Neuronal stem cell (in vitro differentiated cells): ENCODE measurements at places on chromosomes 16 and 17.

GRCh38 chr17:6506679-6507231 lies 49.6 kb downstream of the PITPNM3 start:
- no peak for DNase-seq
- peaks cover 7% of the 10 kb centered on the region for H3K4me1 ChIP-seq
- H3K4me3 ChIP-seq = no peak overlapping the region
- H3K36me3 ChIP-seq = no peaks in the 10 kb centered on the region

GRCh38 chr17:80191192-80191591 lies 21.4 kb downstream of the CARD14 start:
- no peak for DNase-seq
- no peaks in the 10 kb centered on the region for H3K27me3 ChIP-seq
- no peak overlapping the region for H3K4me3 ChIP-seq
- no peaks in the 10 kb centered on the region for H3K36me3 ChIP-seq
- no peak overlapping the region for H3K27ac ChIP-seq
- H3K4me1 ChIP-seq = peaks cover 14% of the 10 kb centered on the region

DNA sequence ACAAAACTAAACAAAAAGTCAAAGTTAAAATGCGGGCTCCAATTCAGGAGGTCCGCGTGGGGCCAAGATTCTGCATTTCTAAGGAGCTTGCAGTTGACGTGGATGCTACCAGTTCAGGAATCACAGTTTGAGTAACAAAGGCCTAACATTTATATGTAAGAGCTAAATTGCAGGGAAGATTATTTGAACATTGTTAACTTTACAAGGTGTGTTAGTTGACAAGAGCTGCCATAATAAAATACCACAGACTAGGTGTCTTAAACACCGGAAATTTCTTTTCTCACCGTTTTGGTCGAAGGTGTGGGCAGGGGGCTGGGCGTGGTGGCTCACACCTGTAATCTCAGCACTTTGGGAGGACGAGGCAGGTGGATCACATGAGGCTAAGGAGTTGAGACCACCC lies 24.8 kb upstream of the CMIP start:
- no peak overlapping the region for H3K27ac ChIP-seq
- H3K4me1 ChIP-seq = peaks cover 14% of the 10 kb centered on the region
- no peak overlapping the region for H3K4me3 ChIP-seq
- no peaks in the 10 kb centered on the region for H3K27me3 ChIP-seq

DNA sequence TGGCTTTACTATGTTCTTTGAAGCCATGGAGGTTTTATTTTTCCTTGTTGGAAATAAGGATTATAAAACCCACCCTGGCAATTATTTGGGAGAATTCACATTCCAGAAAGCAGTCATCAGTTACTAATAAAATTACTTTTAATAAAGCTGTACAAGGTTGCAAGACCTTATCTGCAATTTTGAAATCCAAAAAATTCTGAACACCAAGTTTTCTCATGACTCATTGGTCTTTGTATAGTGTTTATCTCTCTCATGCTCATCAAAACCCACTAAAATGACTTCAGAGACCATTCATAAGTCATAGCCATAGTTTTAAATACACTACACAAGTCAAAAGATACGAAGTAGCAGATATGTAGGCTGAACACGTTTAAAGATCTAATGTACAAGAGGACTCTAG lies 6.0 kb upstream of the KRT38 start:
- H3K27me3 ChIP-seq = no peaks in the 10 kb centered on the region
- no peaks in the 10 kb centered on the region for H3K4me1 ChIP-seq
- no peaks in the 10 kb centered on the region for H3K36me3 ChIP-seq
- no peak for DNase-seq
- no peak overlapping the region for H3K27ac ChIP-seq

DNA sequence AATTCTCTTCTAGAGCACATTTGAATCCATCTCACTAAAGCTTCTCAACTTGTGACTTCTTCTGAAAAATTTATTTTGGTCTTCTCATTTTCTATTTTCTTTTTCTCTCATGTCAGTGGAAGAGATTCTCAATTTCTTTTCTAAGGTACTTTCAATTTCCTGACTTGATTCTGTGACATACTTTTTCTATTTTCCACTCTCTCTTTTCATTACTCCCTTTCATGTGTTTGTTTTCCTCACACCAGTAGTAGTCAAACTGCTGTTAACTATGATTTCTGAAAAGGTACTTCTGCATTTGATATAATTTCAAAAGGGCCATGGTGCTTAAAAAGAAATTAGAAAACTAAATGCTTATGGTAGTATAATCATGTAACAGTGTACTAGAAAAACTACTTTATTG lies 41.9 kb downstream of the NFAT5 start:
- no peak for DNase-seq
- H3K4me3 ChIP-seq = no peak overlapping the region
- H3K27me3 ChIP-seq = no peaks in the 10 kb centered on the region
- H3K27ac ChIP-seq = no peak overlapping the region
- no peaks in the 10 kb centered on the region for H3K36me3 ChIP-seq
- H3K4me1 ChIP-seq = no peaks in the 10 kb centered on the region

- no peaks in the 10 kb centered on the region for H3K36me3 ChIP-seq
- peaks cover 3% of the 10 kb centered on the region for H3K4me1 ChIP-seq
- H3K27ac ChIP-seq = no peak overlapping the region
- H3K4me3 ChIP-seq = no peak overlapping the region
- H3K27me3 ChIP-seq = peaks cover 13% of the 10 kb centered on the region
Observed at GRCh38 chr17:27810211-27810901, 10.0 kb upstream of the NOS2 start.

- no peak overlapping the region for H3K4me3 ChIP-seq
- H3K36me3 ChIP-seq = no peaks in the 10 kb centered on the region
- no peak for DNase-seq
- no peak overlapping the region for H3K27ac ChIP-seq
- no peaks in the 10 kb centered on the region for H3K27me3 ChIP-seq
Observed at GRCh38 chr17:1302761-1303160, 23.3 kb downstream of the TRARG1 start.

DNA sequence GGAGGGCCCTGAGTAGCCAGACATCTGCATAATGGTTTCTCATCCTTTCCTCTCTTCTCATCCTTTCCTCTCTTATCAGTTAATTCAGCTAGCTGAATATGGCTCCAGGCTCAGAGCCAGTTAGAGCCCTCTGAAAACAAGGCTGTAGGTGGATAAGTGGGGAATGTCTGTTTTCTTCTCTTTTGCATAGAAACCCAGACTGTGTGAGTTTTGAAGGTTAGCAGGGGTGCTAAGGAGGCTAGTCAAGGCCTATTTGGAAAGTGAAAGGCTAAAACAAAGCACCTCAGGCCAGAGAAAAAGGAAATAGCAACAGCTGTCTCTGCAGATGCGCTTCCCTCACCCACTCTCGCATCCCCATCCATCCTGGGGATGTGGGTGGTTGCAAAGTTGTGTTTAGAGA lies 420.9 kb downstream of the SHISA9 start:
- no peaks in the 10 kb centered on the region for H3K27me3 ChIP-seq
- DNase-seq = no peak
- no peak overlapping the region for H3K27ac ChIP-seq
- no peaks in the 10 kb centered on the region for H3K36me3 ChIP-seq

- H3K4me1 ChIP-seq = no peaks in the 10 kb centered on the region
- no peaks in the 10 kb centered on the region for H3K27me3 ChIP-seq
- H3K36me3 ChIP-seq = no peaks in the 10 kb centered on the region
- no peak overlapping the region for H3K27ac ChIP-seq
Observed at GRCh38 chr17:71900621-71901229, 220.1 kb upstream of the SOX9 start.

GRCh38 chr16:4411684-4412083 lies 4.7 kb downstream of the CORO7 start:
- peaks cover 3% of the 10 kb centered on the region for H3K36me3 ChIP-seq
- no peak overlapping the region for H3K4me3 ChIP-seq
- H3K4me1 ChIP-seq = peaks cover 12% of the 10 kb centered on the region
- DNase-seq = no peak
- H3K27ac ChIP-seq = no peak overlapping the region

DNA sequence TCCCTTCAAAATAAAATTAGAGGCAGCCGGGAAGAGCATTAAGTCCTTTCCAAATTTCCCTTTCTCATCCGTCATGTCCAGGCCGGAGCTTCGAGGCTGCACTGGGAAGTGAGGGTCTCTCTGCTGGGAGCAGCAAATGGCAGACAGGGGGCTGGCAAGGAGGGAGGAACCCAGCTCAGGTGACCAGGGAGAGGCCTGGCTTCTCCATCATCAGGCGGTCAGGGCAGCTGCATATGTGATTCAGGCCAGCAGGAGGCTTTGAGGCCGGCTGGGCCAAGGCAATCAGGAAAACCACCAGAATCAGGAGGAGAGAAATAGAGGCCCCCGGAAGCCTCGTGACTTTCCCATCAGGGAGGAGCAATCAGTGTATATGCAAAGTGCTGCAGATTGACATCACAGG lies 85.0 kb upstream of the RPL38 start:
- no peaks in the 10 kb centered on the region for H3K36me3 ChIP-seq
- H3K4me3 ChIP-seq = no peak overlapping the region
- H3K27ac ChIP-seq = no peak overlapping the region
- DNase-seq = peak; percentile 41
- peaks cover 2% of the 10 kb centered on the region for H3K4me1 ChIP-seq

GRCh38 chr16:10827691-10828341 lies 9.2 kb upstream of the TVP23A start:
- no peaks in the 10 kb centered on the region for H3K36me3 ChIP-seq
- no peak overlapping the region for H3K4me3 ChIP-seq
- H3K4me1 ChIP-seq = peaks cover 3% of the 10 kb centered on the region
- no peak for DNase-seq
- H3K27me3 ChIP-seq = peaks cover 9% of the 10 kb centered on the region
- no peak overlapping the region for H3K27ac ChIP-seq

GRCh38 chr17:35087731-35088355 lies 24.3 kb upstream of the RFFL start:
- no peaks in the 10 kb centered on the region for H3K36me3 ChIP-seq
- H3K4me1 ChIP-seq = peaks cover 5% of the 10 kb centered on the region
- H3K4me3 ChIP-seq = peak overlapping the region; percentile 91
- H3K27me3 ChIP-seq = peaks cover 10% of the 10 kb centered on the region
- H3K27ac ChIP-seq = no peak overlapping the region

DNA sequence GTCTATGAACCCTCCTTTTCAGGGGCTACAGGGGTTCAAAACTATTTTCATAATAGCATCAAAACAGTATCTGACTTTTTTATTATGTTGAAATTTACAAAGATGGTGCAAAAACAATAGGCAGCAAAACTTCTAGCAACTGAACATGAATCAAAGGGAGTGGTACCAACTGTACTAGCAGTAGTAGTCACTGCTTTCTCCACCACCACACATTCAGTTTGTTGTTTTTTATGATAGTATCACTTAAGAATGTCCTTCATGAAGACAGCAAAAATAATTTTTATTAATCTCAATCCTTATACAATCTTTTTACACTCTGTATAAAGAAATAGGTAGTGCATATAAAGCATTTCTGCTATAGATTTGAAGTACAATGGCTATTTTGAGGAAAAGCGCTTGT lies 47.6 kb downstream of the MED13 start:
- DNase-seq = no peak
- H3K27ac ChIP-seq = no peak overlapping the region
- no peaks in the 10 kb centered on the region for H3K4me1 ChIP-seq
- H3K36me3 ChIP-seq = peaks cover 80% of the 10 kb centered on the region
- H3K27me3 ChIP-seq = no peaks in the 10 kb centered on the region
